ENCODE measurements at places on chromosomes 12 and 14. TPM values are rescaled to one million over a fixed set of nuclear protein-coding genes. Genes with fewer than 3 reads are reported as not detected.

The RNASE1 gene
- total RNA-seq, result 3.3 TPM

The TPI1 gene
- 1,068 TPM for total RNA-seq

The LRFN5 gene
- not detected for total RNA-seq

The LGALS3 gene
- 86.1 TPM for total RNA-seq

The ANO4 gene
- 1.7 TPM for total RNA-seq

The EGLN3 gene
- total RNA-seq, result 13.6 TPM

The SELPLG gene
- 1.2 TPM for total RNA-seq

The PALS1 gene
- total RNA-seq, result 18.0 TPM

The GARIN6 gene
- total RNA-seq, result not detected

The CACNA2D4 gene
- 1.7 TPM for total RNA-seq

The OR4E2 gene
- total RNA-seq, result not detected

DNA sequence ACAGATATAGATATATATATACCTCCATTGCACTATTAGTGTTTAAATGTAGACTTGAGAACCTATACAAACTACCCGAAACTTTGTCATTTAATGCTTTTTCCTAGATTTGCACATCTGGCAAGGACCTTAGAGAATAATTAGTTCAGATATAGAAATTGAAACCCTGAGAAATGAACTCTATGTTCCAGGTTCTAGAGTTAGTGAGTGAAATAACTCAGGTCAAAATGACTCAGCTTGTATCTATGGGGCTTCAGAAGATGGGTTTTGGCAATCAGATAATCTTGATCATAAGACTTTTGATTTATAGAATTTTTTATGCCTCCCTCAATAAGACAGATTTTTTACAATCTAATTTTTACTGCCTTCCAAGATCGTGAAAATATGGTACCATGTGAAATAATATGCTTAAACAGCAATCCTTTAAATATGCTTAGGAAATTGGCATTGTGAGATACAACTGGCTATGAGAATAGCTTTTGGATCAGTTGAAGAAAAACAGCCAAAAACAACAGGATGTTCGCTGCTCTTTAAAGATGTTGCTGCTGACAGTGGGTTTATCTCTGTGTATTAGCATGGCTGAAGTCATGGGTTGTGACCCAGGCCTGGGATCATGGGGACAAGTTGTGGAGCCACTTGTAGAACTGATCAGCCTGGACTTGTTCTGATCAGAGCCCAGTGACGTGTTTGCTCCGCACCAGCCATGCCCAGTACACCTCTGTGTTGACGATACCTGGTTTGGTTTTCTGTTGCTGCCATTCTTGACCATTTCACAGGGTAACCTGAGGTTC lies 63.6 kb downstream of the TTLL5 start:
- DNase-seq, result no peak

GRCh38 chr14:92486881-92487280 lies 26.7 kb upstream of the RIN3 start:
- DNase-seq, result no peak

GRCh38 chr14:103524002-103524935 lies 1.6 kb upstream of the CKB start:
- no peak for DNase-seq

DNA sequence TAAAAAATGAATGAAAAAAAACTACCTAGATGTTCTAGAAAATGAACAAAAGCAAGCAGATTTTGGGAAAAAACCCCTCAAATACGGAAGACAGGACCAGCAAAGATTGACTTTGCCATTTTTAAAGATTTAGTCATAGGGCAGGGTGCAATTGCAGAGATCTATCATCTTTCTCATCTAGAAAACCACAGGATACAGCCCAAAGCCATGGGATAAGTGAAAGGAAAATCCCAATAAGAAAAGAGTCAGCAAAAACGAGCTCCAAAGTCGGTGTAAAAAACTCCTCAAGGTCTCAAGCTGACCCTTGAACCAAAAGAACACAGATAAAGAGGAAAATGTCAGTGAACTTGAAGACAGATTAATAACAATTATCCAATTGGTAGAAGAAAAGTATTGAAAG lies 28.0 kb downstream of the CEP290 start:
- no peak for DNase-seq

DNA sequence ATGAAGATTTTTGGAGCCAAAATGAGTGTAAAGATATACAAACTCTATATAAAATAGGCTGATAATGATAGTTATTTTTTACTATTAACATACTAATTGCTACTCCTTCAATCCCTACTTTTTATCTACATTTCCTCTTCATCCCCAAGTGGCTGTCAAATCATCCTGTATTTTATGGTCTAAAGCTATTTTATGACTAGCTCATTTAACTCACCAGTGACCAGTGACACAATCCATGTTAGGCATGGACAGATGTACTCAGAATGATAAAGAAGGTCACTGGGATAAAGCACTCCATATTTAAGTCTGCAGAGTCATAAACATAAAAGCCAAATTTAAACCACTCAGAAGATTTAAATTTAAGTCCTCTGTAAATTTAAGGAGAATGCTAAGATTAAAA lies 183.0 kb downstream of the MED13L start:
- DNase-seq, result no peak

- DNase-seq, result no peak
These were observed 112.3 kb downstream of the NRXN3 start for GRCh38 chr14:78282437-78282836.

- no peak for DNase-seq
These were observed 3.6 kb upstream of the ARID2 start for GRCh38 chr12:45725631-45726602.

DNA sequence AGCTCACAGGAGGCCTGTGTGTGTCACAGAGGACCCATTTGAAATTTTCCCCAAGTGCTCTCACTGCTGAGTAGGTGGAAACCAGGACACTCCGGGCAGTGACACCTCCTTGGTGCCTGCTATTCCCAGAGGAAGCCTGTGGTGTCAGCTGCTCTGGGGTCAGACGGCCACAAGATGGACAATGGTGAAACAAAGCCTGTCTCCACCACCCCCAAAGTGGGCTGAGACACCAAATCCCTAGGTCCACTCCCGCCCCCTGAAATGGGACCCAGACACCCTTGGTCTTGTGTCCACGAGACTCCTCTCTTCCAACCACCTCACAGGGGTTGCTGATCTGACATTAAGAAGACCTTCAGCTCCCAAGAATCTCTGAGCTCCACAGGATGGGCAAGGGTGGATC lies 7.0 kb downstream of the KCNH3 start:
- no peak for DNase-seq

GRCh38 chr12:99192489-99192888 lies 455.1 kb upstream of the GARIN6 start:
- DNase-seq, result no peak

- DNase-seq, result no peak
These were observed 34.6 kb upstream of the PWP1 start for GRCh38 chr12:107650977-107651376.

- DNase-seq, result no peak
These were observed 112.2 kb downstream of the DYRK2 start for GRCh38 chr12:67760586-67761275.

GRCh38 chr14:20278414-20278813 lies 27.3 kb downstream of the TTC5 start:
- no peak for DNase-seq

GRCh38 chr14:64726585-64726890 lies 22.3 kb downstream of the PLEKHG3 start:
- peak; percentile 66 for DNase-seq

DNA sequence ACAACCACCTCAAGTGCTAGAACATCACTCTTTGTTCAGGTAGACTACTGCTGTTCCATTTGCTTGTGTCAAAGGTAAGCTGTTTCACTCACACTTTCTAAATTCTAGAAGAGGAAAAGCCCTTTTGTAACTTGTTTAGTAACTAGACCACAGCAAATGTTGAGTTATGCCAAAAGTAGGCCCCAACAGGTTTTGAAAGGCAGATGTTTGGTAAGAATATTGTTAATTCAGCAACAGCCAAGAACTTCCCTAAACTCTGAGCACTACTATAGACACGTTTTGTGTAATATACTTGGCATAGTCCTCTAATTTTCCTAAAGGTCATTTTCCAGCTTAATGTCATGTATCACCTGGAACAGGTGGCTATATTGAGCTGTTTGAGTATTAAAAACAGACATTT lies 79.0 kb downstream of the DCAF5 start:
- no peak for DNase-seq

- DNase-seq, result no peak
These were observed 26.6 kb downstream of the PPP2R5C start for GRCh38 chr14:101788016-101788635.

DNA sequence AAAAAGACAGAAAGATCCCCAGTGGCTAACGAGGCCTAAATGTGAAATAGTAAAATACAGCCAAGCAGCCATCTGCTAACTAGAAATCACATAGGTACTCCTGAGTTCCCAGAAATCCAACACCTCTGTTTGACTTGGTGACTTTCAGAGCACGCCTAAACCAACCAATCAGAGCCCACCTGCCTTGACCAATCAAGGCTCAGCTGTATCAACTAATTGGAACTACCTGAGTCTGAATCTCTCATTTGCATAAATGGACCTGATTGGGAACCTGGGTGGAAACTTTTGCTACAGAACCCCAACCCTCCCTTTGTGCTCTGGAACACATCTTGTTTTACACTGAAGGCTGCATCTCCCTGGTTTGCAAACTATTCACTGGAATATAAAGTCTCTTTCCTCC lies 5.1 kb upstream of the TCL1B start:
- DNase-seq, result no peak

DNA sequence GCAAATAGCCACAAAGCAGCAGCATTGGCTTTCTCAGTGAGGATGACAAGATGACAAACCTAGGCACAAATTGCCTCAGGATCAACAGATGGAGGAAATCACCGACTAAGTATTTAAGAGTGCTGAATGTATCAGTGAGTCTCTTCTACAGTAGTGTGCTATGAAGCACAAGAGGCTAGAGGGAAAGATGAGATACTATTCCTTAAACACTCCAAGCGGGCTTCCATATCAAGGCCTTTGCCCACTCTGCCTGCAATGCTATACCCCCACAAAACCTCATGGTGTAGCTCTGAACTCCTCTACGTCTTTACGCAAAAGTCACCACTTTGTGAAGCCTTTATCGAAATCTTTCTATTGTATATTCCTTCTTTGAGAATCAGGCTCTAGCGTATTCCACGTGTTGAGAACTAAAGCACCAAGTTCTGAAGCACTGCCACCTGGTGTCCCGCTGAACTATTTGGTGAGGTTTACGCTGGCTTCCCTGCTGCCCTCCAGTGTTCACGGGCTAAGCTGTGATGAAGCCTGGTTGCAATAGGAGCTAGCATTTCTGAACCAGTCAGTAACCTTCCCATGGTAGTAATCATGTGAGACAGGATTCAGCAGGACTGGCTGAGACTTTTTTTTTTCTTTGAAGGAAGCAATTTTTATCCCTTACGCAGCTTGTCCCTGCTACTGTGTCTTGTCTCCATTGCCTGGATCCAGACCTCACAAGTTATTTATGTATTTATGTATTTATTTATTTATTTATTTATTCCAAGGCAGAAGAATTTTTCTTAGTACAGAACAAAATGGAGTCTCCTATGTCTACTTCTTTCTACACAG lies 426.5 kb upstream of the OR4E1 start:
- peak; percentile 61 for DNase-seq

GRCh38 chr12:56785141-56785865 lies 22.2 kb downstream of the HSD17B6 start:
- DNase-seq, result no peak

DNA sequence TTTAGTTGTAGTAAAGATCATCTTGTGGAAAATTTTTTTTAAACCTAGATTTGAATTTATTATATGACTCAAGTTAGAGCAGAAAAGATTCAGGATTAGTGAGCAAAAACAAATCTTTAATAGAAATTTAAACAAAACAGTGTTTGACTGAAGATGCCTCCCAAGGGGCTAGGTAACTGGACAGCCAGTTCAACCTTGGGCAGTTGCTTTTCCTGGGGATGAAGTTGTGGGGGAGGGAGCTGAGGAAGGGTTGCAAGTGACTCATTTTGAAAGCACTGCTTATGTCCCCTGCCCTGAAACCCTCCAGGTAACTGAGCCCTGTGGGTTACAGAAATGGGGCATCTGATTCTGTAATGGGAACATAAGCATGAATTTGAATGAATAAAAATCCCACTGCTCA lies 13.1 kb downstream of the CFAP54 start:
- no peak for DNase-seq

DNA sequence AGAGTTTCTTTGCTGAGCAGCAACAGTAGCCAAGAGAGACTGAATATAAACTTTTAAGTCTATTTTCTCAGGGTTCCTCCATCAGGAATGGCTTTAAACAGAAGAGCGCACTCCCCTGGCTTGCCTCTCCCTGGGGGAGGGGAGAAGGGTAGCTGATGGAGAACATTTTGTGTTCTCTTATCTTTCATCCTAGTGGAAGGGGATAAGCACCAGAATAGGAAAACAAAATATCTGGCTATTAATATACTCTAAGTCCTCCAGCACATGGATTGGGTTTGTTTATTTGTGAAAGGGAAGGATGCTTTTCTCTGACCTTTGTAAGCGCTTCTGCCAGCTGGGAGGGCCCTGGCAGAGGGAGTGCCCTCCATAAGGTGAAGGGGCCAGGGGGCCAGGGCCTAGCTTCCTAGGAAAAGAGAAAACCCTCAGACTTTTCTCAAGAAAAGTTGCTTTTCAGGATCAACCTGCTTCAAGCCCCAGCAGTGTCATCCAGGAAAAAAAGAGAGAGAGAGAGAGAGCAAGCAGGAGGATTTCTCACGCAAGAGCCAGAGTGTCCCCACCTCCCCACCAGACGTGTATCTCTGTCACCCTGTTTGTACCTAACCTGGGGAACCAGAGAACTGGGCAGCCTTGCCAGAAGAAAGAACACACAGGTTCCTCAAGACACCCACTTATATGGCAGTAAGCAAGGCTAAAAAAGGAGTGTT lies 34.3 kb upstream of the ATP2A2 start:
- DNase-seq, result no peak

DNA sequence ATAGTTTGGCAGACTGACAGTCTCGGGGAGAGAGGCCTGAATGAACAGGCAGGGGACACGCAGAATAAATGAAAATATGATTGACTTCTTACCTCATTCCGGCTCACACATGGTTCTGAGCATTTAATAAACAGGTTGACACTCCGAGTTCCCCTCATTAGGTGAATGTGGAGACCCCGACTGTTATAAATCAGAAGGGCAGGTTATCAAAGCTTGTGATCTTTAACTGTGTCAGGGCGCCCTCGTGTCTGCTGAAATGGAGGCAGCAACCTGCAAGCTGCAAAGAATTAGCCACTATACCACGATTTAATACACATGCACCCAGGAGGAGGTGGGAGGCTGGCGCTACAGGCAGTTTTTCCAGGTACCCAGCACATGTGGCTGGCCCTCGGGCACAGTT lies 627.5 kb downstream of the MED13L start:
- DNase-seq, result no peak

DNA sequence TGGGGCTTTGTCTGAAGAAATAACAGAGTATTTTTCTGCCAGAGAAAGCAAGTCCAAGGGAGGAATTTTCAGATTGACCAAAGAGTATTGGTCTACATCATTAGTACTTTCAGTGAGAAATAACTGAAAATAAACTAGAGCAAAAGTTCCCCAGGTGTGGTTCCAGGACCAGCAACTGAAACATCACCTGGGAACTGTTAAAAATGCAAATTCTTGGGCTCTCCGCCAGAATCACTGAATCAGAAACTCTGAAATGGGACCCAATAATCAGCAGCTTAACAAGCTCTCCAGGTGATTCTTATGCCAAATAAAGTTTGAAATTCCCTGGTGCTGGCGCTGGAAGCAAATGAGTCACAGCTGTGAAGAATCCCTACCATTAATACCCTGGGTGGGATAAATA lies 52.1 kb downstream of the EIF2S3B start:
- DNase-seq, result no peak

- no peak for DNase-seq
These were observed 223.0 kb downstream of the BTG1 start for GRCh38 chr12:91922674-91923073.

- no peak for DNase-seq
These were observed 3.1 kb downstream of the CEBPE start for GRCh38 chr14:23115918-23116317.
